NCI-H1092 (cell line): ENCODE measurements at places on chromosomes 6 and 20.

DNA sequence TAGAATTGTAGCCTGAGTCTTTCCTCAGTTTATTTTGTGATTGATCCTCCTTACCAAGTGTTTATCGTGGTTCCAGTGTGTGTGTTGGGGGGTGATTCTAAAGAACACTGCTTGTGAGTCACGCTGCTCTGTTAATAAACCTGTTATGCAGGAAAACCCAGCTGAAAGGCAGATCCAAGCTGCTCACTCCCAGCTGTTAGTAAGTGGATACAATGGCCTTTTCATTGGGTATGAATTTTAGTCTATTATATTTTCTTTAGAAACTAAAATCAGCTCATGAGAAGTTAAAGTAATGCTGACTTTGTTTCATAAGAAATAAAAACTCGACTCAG is 12.2 kb upstream of the DSTN start:
- DNase-seq = no peak

DNA sequence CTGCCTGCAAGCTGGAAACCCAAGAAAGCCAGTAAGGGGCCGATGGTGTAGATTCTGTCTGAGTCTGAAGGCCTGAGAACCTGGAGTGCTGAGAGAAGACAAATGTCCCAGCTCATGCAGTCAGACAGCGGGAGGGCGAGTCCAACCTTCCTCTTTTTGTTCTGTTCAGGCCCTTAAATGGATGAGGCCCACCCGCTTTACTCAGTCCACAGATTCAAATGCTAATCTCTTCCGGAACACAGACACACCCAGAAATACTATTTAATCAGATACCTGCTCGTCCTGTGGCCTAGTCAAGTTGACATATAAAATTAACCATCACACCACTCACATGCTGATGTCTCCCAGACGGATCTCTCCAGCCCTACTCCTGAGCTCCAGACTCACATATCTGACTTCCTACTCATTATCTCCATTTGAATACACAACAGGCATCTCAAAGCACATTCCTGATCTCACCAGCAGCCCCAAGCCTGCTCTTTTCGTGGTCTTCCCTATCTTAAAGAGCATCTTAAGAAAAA is 26.7 kb upstream of the SRC start:
- DNase-seq = no peak

DNA sequence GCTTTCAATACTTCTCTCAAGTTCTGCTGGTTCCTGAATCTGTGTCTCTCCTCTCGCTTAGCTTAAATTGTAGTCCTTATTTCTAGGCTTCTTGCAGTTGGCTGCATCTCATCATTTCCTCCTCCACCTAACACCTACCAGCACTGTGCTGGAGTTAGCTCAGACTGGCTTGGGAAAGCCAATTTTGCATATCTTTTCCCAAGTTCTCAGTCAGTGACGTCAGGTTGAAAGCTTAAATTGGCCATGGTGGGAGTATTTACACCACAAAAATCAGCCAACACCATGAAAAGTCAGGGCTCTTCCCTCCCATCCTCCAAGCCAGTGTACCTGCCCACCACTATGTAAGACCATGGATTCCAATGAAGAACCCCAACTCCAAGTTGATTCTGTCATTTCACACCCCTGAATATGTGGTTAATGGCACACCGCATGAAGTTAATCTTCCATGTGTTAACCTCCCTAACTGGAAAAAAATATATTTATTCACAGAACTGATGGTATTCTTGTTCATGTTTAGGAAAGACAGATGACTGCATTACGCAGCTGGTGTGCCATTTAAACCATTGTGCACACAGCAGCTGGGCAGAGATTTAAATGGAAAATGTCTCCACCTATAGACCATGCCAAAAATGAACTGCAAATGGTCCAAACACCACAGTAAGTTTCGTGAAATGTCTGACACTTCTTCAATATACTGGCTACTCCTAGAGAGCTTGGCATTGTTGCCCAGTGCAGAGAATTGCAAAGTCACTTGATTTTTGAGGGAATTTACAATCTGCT is 274.1 kb upstream of the MAP3K7 start:
- DNase-seq = no peak

GRCh38 chr6:137487869-137488149 is 6.4 kb downstream of the OLIG3 start:
- no peak for DNase-seq

DNA sequence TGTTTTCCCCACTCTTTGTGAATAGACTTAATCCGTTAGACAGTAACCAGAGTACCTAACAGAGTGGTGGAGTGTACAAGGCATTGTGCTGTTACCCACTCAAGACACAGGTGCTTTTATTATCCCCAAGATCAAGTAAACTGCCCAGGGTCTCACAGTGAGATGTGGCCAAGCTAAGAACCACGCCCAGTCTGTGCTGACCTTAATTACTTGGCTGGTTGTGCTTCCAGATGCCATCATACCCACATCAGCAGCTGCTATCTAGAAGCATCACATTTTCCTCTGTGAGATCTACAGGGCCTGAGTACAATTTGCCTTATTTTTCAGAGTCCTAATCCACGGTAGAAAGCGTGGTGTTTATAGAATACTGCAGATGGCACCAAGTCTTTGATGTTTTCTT is 70.3 kb downstream of the GFRA4 start:
- no peak for DNase-seq

DNA sequence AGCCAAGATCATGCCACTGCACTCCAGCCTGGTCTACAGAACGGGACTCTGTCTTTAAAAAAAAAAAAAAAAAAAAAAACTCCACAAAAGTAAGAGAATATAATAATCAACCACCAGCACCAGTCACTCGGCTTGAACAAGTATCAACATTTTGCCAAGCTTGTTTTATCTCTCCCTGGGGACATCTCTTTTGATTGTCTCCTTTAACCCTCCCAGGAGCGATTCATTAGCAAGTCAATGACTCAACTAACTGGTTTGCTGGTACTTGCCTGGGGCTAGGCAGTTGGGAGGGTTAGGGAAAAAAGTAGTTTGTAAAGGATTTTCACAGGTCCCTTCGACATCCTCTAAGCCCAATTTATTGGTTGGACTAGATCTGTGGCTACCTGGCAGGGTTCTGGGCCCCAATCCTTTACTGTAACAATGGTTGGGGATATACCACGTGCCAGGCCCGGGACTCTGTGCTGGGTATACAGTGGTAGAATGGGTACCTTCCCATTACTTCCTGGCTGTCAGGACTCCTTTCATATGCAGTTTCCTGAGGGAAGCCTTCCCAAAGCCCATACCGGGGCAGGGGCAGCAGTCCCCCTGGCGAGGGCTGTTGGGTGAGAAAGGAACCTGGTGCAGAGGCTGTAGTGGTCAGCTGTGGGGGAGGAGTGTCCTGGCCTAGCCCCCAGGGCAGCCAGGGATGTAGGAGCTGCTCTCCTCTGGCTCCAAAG is 12.2 kb downstream of the TGIF2 start:
- no peak for DNase-seq

GRCh38 chr6:44100088-44100550 is 27.1 kb downstream of the MRPL14 start:
- no peak for DNase-seq

GRCh38 chr6:149681209-149681608 is 32.7 kb upstream of the KATNA1 start:
- DNase-seq = no peak

DNA sequence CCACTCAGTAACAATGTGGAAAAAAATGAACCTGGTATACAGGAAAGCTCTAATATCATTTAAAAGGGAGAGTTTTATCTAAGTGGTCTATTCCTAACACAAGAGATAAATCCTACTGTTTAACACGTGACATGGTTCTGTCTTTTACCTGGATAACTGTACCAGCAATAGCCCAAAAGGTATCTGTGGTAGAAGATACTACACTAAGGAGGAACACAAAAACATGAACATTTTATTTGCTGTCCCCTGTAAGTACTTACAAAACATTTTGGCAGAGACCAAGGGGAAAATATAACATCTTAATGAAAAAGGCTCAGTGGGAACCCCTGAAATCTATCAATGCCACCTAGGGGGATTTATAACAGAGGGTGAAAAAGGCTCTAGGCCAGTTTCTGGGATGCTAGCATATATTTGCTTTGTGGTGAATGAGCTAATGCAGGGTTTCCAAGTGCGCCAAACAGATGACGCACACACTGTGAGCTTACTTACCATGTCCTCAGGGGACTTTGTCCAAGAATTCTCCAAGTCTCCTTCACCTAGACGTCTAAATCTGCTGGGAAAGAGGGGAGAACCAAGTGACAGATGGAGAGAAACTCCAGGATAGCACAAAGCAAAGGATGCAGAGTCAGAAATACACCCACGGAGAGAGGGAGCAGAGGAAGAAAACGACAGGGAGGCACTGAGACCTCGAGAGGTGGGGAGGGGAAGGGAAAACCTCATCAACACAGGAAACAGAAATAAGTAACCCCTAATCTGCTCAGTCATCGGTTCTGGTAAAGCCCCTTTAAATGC is 147.9 kb upstream of the PRND start:
- DNase-seq = no peak

GRCh38 chr6:129771678-129772077 is 61.7 kb upstream of the ARHGAP18 start:
- no peak for DNase-seq

DNA sequence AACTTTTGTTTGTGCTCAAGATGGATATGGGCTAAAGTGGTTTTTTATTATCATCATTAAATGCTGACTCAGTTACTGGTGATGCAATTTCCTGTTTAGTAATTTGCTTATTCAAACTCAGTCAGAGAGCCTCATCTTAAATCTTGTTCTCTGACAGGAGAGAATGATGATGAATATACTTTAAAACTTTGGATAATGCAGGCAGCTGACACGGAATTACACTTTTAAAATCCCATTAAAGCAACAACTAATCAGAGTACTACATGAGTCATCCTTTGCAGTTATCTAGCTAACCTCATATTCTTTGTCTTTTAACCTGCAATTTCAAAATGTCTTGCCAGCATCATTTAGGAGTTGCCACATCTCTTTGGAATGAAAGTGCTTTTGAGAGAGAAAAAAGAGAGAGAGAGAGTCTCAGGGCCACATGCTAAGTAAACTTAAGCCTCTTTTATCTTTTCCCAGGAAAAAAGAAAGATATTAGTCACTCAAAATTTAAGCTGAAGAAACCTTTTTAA is 9.2 kb upstream of the C6orf141 start:
- DNase-seq = no peak

GRCh38 chr20:17452441-17452840 is 78.7 kb downstream of the BFSP1 start:
- DNase-seq = no peak

DNA sequence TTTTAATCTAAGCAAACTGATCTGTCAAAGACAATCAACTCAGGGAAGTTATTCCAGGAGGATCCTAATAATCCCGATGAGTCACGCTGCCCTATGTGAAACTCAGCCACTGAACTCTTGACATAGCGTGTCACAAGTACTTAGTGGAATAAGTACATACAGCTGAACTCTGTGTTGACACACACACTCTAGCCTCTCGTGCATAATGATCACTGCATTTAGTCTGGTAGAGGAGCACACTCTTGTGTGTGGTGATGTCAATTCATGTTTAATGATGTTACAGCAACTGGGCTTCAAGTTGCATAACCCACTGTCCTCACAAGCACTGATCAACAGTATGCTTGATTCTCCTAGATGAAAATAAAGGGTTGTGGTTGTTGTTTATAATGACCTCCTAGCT is 148.3 kb downstream of the HACE1 start:
- DNase-seq = peak; percentile 67

GRCh38 chr6:52643158-52643557 is 27.8 kb upstream of the TMEM14A start:
- no peak for DNase-seq

DNA sequence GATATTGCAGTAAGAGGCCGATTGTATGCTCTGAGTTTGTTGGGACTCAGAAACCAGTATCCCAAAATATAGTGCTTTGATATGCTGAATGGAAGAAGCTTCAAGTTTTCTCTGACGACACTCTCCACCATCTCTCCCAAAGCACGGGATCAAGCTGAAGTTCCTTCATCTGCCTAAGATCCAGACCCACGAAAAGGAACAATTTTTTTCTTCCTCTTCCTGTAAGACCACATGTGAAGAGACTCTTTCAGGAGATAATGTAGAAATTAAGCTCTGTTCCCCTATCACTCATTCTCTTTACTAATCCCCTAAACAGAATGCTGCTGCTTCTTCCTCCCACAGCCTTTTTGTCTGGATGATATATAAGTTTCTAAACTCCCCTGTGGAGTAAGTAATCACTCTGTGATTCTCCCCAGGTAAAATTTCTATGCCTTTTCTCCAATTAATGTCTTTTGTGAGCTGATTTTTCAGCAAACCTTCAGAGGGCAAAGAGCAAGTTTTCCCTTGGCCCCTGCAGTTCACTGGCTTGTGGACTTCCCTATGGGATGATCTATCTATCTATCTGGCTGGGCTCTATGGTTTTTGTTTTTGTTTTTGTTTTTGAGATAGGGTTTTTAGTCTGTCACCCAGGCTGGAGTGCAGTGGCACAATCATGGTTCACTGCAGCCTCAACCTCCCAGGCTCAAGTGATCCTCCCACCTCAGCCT is 13.5 kb upstream of the PNRC1 start:
- DNase-seq = no peak

GRCh38 chr6:40960742-40961430 is 78.1 kb downstream of the UNC5CL start:
- DNase-seq = peak; percentile 18

DNA sequence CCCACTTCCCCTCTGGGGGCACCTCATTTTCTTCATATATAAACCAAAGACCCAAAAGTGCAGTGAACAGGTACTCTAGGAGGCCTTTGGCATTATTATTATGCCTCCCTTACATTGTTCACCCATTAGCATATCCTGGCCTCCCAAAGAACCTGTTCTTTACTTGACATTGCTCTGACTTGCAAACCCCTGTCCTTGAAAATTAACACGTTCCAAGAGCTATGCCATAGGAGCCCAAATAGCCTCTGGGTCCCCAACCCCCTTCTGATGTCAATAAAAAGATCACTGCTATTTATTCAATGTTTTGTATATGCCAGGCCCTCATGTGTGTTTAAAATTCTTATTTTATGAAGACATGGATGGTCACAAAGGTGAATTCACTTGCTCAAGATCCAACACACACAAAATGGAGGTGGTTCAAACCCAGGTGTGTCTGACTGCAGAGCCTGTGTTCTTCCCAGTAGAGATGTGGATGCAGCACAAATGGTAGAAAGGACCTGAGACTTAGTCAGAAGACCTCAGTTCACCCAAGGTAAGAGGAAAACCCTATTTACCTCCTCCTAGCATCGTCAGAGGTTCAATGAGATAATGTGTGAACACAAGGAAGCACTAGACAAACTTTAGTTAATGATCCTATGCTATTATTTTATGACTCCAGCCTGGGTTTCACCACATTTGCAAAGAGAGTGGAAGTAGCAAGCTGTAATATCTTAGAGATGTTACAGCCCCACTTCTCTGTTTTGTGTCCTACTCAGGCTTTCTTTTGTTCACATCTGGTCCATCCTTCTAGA is 36.6 kb downstream of the BCL2L1 start:
- no peak for DNase-seq

GRCh38 chr6:90195094-90195829 is 101.4 kb downstream of the BACH2 start:
- no peak for DNase-seq

- DNase-seq = no peak
Measured at GRCh38 chr6:2697291-2697690, 53.4 kb downstream of the MYLK4 start.

GRCh38 chr6:85419046-85419759 is 30.7 kb upstream of the NT5E start:
- DNase-seq = no peak
